ENCODE measurements at places on chromosomes 2 and 18. TPM values are rescaled to one million over a fixed set of nuclear protein-coding genes. Genes with fewer than 3 reads are reported as not detected.

DRC1 gene
- 0.21 TPM for total RNA-seq

DDX1 gene
- total RNA-seq, result 65.3 TPM

SERPINB13 gene
- total RNA-seq, result 16.7 TPM

RPRM gene
- not detected for total RNA-seq

RAPH1 gene
- 25.4 TPM for total RNA-seq
